Stimulated activated CD8-positive, alpha-beta memory T cell treated with anti-CD3 and anti-CD28 coated beads, Interleukin-4, amount 100 ng/mL, for 48 hours (primary cell): ENCODE measurements at places on chromosomes 7 and 10.

DNA sequence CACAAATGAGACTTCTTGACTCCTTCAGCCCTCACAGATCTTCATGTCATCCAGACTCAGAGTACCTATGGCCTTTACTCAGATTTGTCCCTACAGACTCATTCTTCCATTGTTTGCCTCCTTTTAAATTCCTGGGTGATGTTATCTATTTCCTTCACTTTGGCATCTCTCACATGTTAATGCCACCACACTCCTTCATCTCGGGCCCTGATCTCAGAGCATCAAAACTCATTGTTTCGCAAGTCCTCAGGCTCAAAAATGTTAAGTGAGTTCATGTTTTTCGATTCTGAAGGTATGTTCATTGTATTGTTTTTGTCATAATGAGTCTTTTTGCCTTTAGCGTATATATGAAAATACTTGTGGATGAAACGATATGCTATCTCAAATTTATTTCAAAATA lies 62.3 kb upstream of the AHR start:
- DNase-seq: no peak

- DNase-seq: no peak
These were observed 102.7 kb downstream of the WDR11 start for GRCh38 chr10:120953897-120954296.

DNA sequence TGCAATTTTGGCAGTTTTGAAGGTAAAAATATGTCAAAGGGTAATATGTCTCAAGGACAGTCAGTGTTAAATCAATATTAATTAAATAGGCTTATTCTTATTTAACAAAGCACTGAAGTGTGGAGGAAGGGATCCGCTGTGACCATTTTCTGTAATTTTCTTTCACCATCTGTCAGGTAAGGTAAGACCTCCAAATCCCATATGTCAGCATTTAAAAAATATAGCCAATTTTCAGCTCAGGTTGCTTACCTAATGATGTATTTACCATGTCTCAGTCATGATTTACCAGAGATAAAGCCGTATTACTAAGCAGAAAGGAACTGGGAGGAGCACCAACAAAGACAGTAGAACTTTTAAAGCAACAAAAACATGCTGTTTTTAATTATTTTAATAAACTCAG lies 683.9 kb downstream of the CCSER2 start:
- DNase-seq: no peak

- DNase-seq: no peak
These were observed 3.2 kb downstream of the NDST2 start for GRCh38 chr10:73808021-73808815.

GRCh38 chr7:116786791-116787443 lies 75.5 kb upstream of the CAPZA2 start:
- no peak for DNase-seq

- no peak for DNase-seq
These were observed 141.6 kb downstream of the TSPAN12 start for GRCh38 chr7:120716307-120716706.

DNA sequence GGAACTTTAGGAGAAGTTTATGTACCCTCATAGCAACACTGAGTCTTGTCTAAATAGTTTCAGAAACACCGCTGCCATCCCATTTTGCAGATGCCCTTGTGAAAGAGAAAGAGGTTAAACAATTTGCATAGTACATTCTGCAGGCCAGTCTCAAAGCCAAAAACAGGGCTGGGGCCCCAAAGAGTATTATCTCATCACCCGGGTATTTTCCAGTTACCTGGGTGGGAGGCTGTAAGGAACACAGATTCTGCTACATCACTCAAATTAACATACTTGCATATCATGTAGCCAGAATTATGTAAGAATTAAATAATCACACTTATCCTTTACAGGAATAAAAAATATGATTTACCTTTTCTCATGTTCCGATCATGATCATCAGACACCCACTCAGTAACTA lies 3.1 kb upstream of the FAM171A1 start:
- no peak for DNase-seq

DNA sequence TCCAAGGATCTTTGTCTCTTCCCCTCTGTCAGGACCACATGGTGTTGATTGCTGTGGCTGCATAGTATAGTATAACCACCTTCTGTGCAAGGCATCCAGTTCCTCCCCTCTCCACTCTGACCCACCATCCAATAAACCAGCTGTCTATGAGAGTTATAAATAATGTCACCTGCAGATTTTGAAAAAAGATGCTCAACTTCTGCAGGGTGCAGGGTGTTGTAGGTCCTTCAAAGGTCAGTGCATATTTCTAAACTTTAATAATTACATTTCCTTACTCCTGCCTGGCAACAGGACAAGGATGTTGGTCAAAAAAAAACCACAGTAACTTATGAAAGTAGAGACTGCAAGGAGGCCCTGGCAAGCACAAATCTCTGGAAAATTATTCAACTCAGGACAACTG lies 166.2 kb downstream of the PKD1L1 start:
- DNase-seq: no peak

DNA sequence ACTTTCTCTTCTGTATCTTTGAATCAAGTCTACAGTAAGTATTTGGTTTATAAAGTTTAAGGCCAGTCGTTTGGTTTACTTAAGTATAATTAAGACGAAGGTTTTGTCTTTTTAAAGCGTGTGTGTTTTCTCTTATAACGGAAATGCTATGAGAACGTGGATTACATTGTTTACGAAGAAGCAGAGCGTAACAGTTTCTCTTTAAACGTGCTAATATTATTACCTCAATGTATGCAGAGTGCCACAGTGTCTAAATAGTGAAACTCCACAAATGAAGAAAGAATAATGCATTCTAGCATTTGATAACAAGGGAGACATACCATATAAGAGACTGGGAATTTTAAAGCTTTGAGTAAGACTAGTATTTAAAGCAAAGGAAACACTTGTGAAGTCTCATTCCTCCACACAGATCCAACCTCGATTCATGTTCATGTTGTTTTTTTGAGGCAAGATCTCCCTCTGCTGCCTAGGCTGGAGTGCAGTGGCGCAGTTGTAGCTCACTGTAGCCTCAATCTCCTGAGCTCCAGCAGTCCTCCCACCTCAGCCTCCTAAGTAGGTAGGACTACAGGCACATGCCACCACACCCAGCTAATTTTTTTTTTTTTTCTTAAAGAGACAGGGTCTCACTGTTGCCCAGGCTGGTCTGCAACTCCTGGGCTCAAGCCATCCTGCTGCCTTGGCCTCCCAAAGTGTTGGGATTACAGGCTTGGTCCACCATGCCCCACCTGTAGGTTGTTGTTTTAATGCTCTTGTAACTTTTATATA lies 75.1 kb downstream of the ANKRD61 start:
- DNase-seq: peak; percentile 44

DNA sequence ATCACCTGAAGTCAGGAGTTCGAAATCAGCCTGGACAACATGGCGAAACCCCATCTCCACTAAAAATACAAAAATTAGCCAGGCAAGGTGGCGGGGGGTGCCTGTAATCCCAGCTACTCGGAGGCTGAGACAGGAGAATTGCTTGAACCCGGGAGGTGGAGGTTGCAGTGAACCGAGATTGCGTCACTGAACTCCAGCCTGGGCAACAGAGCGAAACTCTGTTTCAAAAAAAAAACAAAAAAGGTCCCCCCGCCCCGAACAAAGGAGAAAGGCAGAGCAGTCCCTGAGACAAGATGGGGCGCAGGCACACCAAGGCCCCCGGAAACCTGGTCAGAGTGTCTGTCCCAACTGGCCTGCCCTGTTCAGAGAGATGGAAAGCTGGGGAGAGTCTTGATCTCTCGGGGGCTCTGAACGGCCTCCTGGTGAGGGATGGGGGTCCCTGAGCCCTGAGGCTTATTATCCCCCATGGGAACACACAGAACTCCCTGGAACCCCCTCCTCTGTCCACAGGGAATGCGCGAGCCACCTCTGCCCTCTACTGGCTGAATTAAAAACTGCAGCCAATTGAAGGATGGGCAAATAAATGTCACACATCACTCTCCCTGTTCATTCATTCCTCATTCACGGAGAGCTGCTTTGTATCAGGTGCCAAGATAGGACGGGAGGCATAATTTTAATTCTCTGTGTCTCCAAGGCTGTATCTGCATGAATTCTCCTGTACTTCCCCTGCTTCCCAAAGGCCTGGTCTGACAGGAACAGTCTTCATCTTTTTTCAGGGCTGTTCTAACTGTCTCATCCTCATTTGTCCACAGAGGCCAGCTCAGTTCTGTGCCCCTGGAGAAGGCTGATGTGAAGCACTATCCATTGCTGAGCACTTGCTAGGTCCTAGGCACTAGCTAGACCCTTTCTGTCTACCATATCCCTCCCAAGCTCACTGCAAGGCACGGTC lies 28.9 kb downstream of the MAT1A start:
- peak; percentile 56 for DNase-seq

GRCh38 chr7:111126987-111127386 lies 36.1 kb downstream of the LRRN3 start:
- DNase-seq: no peak

- no peak for DNase-seq
These were observed 25.7 kb downstream of the ZNF503 start for GRCh38 chr10:75375838-75376237.

DNA sequence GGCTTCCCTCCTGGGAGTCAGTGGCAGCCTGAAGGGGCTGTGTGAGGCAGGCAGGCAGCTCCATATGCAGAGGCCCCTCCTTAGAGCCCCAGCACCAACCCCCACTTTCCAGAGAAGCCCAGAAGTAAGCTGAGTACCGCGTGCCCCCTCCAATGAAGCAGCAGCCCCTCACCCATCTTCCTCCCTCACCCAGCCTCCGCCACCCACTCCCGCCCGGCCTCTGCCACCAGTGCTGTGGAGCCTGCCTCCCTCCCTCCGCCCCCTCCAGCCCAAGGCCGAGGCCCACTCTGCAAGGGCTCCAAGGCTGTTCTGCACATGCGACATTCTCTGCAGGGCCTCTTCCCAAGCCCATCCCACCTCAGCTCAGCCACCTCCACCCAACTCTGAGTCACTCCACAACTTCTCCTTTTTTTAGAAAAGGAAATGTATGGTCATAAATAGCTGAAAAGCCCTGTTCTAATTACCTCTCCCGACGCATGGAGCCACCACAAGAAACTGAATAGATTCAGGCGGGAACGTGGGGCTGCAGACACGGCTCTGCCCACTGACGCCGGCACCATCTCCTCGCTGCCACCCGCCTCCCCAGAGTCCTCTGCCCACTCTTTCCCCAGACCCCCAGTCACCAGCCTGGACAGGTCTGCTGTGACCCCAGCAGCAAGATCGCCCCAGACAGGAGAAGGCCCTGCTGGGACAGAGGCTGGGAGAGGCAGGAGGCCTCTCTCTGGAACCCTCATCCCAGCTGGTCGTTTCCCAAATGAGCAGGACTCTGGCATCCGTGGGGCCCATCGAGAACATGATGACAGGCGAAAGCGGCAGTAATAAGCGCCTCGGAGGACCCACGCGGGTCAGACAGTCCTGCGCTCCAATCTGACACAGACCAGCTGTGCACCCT lies 213.9 kb downstream of the MAD1L1 start:
- no peak for DNase-seq

DNA sequence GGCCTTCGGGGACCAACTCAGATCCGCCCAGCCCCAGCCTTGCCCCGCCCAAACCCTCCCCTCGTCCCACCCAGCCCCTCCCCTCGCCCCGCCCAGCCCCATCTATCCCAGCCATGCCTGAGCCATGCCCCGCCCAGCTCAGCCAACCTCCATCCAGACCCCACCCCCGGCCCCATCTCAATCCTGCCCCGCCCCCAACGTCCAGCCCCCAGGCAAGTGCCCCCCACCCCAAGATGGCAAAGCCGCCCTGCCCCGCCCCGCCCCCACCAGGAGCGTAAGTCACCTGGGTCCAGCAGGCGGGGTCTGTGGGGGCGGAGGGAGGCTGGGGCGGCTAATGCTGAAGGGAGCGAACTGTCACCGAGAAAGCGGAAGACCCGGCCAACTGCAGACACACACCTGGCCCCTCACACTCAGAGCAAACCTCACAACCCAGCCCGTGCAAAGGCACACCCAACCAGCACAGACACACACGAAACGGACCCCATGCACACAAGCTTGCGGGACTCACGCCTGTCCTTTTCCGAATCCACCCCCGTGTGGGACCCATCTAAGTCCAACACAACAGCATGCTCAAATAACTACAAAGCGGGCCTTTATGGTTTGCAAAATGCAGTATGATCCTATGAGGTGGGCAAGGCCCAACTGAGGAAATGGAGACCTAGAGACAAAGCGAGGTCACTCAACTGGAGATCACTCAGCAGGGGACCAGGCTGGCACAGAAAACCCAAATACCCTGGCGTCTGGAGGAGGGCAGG lies 11.5 kb upstream of the OGA start:
- peak; percentile 72 for DNase-seq

- DNase-seq: no peak
These were observed 200.9 kb downstream of the GRM3 start for GRCh38 chr7:86844608-86845007.

DNA sequence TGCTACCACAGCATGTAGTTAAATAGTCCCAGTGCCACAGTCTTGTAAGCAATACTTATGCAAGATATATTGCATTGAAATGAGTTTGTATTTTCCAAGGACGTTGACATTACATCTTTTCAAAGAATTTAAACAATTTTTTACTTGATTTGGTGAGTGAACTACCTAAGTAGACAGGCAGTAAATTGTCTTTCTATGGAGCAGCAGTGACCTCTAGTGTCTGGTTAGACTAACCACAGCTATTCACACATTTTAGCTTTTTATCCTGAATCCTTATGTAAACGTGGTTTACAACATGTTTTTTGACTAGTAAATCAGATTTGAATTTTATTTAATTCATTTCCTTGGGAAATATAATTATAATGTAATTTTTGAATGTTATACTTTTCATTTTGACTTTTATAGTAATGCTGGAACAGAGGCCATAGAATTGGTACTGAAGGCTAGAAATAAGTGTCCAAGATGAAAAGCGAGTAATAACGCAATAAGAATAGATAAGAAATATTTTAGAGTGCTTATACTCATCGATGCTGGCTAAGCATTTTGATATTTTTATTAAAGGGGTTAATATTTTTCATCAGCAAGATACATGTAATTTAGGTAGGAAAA lies 5.6 kb downstream of the LRRTM3 start:
- no peak for DNase-seq

GRCh38 chr10:19041171-19041570 lies 7.4 kb upstream of the MALRD1 start:
- DNase-seq: no peak

- DNase-seq: no peak
These were observed 611.5 kb downstream of the CNTNAP2 start for GRCh38 chr7:146728141-146728540.

DNA sequence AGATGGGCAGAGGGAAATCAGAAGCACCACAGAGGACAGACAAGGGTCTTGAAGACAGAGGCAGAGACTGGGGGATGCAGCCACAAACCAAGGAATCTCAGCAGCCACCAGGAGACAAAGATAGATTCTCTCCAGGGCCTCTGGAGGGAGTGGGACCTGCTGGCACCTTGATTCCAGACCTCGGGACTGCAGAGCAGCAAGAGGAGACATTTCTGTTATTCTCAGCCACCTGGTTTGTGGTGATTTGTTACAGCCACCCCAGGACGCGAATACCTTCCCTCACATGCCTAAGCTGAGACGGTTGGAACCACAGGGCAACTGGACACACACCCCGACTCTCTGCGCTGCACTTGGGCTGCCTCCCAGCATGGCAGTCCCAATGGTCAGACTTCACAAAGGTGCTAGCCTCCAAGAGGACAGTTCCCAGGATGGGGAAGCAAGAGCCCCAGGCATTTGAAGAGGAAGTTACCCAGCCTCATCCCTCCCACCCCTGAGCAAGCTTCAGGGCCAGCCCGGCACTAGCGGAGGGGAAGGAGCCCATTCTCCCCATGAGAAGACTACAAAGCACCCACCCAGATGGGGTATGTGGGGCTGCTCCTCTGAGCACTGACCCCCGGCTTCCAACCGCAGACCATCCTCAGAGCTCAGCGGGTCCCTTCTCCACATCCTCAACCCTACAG lies 104.6 kb upstream of the INSIG1 start:
- DNase-seq: peak; percentile 21
